Cortex of kidney (tissue), 1 donor: ENCODE measurements at places on chromosomes 13 and 19.

GRCh38 chr19:51470966-51471365 is 7.4 kb upstream of the CEACAM18 start:
- DNase-seq, result no peak

- no peak for DNase-seq
Observed at GRCh38 chr19:44212866-44213346, 574 bp downstream of the ZNF227 start.

DNA sequence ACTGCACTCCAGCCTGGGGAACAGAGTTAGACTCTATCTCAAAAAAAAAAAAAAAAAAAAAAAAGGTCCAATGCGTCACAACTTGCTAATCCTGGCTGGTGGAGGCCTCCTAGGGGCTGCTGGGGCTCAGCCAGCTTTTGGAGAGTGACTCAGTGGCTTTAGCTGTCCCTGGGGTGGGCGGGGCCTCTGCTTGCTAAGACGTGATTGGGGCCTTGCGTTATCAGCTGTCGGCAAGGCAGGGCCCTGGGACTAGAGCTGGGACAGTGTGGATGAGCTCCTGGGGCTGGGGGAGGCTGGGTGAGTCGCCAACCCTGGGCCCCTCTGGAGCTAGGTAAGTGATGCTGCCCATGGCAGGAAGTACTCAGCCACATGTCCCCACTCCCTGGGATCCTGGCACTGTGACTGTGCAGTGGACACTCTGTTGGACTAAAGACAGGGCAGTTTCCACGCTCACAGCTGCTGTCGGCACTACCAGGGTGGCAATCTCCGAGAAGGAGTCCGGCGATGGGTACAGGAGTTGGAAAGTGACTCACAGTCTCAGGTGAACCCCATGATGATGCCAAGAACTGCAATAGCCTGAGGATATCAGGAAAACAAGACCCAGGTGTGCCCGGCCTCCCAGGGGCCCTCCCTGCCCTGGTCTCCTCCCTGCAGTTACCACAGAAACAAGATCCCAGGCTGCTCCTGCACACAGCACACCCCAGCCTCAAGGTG is 32.2 kb downstream of the F2RL3 start:
- no peak for DNase-seq

GRCh38 chr13:75178436-75178835 is 303.5 kb downstream of the TBC1D4 start:
- DNase-seq, result no peak

DNA sequence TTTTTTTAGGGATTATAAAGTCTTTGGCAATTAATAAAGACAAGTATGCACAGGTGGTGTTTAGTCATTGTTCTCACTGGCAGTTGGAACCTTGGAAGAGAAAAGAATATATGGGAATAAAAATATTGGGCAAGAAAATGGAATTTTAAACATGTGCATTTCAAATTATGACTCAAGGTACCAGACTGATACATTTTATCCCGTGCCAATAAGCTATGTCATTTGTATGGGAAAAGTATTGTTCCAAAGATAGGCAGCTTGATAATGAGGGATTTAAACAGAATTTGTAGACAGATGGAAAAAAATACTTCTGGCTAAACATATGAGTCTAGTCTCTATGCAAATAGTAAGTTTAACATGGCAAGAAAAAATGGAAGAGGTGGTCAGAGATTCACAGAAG is 169.5 kb upstream of the UFM1 start:
- DNase-seq, result no peak

- DNase-seq, result no peak
Observed at GRCh38 chr13:87331178-87331577, 340.0 kb upstream of the SLITRK5 start.

DNA sequence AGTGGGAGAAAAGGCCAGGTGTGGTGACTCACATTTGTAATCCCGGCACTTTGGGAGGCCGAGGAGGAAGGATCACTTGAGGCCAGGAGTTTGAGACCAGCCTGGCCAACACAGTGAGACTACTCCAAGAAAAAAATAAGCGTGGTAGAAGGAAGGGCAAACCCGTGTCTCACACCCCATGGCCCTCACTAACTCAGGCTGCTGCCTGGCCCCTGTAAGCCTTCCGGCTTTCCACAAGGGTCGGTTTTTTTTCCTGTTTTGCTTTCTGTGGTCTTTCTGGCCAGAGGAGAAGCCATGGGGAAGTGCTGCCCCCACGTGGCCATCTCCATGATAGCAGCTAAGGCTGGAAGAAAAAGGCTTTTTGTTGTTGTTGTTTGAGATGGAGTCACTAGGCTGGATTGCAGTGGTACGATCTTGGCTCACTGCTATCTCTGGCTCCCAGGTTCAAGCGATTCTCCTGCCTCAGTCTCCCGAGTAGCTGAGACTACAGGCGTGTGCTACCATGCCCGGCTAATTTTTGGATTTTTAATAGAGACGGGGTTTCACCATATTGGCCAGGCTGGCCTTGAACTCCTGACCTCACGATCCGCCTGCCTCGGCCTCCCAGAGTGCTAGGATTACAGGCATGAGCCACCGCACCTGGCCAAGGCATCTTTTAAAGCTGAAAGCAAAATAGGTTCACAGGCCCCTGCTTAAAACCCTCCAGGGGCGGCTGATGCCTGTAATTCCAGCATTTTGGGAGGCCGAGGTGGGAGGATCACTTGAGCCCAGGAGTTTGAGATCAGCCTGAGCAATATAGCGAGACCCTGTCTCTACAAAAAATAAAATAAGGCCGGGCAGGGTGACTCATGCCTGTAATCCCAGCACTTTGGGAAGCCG is 7.5 kb upstream of the ARHGEF18 start:
- DNase-seq, result no peak

GRCh38 chr19:3481241-3482090 is 1.1 kb upstream of the SMIM24 start:
- no peak for DNase-seq

- no peak for DNase-seq
Observed at GRCh38 chr13:26821672-26822071, 61.1 kb upstream of the GPR12 start.

DNA sequence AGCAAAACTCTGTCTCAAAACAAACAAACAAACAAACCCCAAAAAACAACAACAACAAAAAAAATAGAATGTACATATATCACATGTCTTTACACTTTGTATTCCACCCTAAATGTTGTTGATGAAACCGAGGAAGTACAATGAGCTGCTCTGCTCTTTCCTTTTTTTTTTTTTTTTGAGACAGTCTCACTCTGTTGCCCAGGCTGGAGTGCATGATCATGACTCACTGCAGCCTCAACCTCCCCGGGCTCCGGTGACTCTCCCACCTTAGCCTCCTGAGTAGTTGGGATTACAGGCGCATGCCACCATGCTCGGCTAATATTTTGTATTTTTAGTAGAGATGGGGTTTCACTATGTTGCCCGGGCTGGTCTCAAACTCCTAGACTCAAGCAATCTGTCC is 30.6 kb upstream of the LRP3 start:
- no peak for DNase-seq

- DNase-seq, result no peak
Observed at GRCh38 chr19:35002037-35002535, 2.0 kb downstream of the GRAMD1A start.
